Left ventricle myocardium superior (tissue), 1 donor: ENCODE measurements at places on chromosomes 6 and 20. TPM values are rescaled to one million over a fixed set of nuclear protein-coding genes. Genes with fewer than 3 reads are reported as not detected.

DNA sequence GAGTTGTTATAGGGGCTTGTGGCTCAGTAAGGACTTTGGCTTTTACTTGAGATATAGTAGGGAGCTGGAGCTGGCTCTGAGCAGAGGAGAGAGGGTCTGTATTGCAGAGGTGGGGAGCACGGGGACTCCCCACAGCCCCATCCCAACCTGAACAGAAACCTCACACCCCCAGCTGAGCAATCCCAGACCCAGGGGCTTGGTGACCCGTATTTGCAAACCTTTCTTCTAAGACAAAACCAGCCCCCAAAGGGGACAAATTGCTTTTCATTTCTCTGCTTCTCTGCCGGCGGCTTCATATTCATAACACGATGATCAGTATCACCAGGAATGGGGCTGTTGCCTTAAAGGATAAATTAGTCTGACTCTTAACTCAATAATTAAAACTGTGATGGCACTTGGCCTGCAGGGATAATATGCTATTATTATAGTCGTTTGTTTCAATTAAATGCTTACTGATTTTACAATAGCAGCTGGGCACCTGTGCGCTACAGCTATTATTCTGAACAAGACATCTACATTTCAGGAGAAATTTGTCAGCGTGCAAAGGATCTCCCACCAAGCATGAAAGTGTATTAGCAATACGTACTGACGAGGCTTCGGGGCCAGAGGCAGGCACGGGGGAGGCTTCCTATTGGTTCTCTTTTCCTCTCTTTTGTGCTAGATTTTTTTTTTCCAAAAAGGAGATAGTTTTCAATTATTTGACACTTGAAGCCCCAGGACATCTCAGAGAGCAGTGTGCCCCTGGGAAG lies 118.1 kb downstream of the TOX2 start:
- DNase-seq, result no peak

DNA sequence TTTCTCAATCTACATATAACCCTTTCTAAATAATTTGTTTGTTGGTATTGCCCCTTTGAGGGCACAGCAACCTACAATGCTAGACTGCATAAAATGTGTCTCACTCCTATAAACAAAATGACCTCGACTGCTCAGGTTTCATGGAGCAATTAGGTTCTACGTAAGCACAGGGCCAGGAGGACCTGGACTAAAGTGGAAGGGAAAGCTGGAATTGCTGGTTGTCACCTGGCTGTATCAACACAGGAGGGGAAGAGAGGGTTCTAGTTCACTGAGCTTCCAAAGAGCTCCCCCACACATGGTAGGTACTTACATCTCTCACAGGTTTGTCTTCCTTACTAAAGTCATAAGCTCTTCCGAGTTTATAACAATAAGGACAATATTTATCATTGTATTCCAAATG lies 51.0 kb downstream of the NCOA6 start:
- no peak for DNase-seq

DNA sequence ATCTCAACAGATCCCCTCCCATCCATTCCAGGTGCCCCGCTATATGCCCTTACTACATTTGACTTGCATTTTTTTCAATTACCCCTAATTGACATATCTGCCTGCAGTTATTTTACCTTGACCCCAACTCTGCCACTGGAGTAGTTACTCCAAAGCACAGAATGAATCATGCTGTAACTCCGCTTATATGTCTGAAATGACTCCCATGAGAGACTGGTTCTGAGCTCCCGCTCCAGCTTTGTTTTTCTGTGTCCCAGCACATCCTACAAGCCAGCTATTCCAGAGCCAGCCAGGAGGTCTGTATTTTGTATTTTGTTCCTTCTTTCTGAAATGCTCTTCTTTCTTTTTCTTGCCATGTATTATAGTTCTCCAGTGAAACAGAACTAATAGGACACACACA lies 10.9 kb upstream of the NOX3 start:
- DNase-seq, result no peak

DNA sequence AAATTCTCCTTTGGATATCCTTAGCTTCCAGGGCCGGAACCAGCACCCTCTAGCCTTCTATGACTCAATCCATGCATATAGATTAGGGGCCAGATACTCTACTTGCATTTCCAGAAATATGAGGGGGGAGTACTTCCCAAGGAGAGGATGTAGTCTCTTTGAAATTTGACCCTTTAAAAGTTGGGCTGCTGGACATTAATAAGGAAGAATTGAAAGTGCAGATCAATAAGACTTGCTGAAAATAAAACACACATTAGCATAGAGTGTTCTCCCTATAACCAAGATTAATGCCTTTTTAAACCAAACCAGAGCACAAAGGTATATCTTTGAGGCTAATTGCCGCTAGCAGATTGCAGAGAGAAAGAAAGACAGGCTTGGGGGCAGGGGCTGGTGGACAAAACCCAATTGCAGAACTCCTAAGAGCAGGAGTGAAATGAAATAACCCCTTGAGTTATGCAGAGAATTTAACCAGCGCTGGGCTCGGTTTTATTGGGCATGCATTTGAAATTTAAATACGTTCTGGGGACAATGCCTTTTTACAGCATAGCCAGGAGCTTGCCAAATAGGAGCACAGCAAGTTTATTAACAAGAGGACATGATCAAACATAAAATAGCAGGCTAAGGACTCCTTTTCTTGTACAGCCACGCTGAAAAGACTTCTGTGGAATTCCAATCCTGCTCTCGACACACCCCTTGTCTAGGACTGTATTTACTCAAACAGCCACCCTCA lies 108.2 kb upstream of the SALL4 start:
- DNase-seq, result no peak

GRCh38 chr20:51583073-51583472 lies 40.6 kb upstream of the NFATC2 start:
- no peak for DNase-seq

Gene OR2B6
- total RNA-seq, result not detected
